ENCODE measurements at places on chromosomes 7 and 10. TPM values are rescaled to one million over a fixed set of nuclear protein-coding genes. Genes with fewer than 3 reads are reported as not detected.

SPAG6 gene
- total RNA-seq: not detected

ANXA11 gene
- total RNA-seq: 256 TPM

CNPY1 gene
- total RNA-seq: not detected

AS3MT gene
- 1.2 TPM for total RNA-seq

NME8 gene
- 1.2 TPM for total RNA-seq

ITPRID1 gene
- total RNA-seq: not detected

- no peaks in the 10 kb centered on the region for H3K27me3 ChIP-seq
- H3K36me3 ChIP-seq: no peaks in the 10 kb centered on the region
- DNase-seq: peak; percentile 96
- no peak overlapping the region for H3K4me3 ChIP-seq
- peak overlapping the region; percentile 60 for H3K27ac ChIP-seq
Observed at GRCh38 chr10:70458329-70459060, 17.0 kb upstream of the NODAL start.

GRCh38 chr10:88505680-88506215, 77.4 kb downstream of the RNLS start:
- no peak overlapping the region for H3K4me3 ChIP-seq
- H3K36me3 ChIP-seq: no peaks in the 10 kb centered on the region
- H3K4me1 ChIP-seq: no peaks in the 10 kb centered on the region
- no peak overlapping the region for H3K27ac ChIP-seq
- DNase-seq: no peak

DNA sequence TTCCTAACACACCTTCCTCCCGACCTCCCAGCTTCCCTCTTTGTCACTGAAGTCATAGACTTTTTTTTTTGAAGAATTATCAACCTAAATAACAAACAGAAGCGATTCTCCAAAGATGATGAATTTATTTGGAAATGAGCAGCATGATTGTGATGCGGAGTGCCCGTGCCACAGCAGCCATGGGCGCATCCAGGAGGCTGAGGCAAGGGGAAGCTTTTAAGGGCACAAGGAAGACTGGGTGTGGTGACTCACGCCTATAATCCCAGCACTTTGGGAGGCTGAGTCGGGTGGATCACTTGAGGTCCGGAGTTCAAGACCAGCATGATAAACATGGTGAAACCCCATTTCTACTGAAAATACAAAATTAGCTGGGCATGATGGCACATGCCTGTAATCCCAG, 16.2 kb upstream of the GIMAP8 start:
- no peaks in the 10 kb centered on the region for H3K4me1 ChIP-seq
- no peak overlapping the region for H3K27ac ChIP-seq

DNA sequence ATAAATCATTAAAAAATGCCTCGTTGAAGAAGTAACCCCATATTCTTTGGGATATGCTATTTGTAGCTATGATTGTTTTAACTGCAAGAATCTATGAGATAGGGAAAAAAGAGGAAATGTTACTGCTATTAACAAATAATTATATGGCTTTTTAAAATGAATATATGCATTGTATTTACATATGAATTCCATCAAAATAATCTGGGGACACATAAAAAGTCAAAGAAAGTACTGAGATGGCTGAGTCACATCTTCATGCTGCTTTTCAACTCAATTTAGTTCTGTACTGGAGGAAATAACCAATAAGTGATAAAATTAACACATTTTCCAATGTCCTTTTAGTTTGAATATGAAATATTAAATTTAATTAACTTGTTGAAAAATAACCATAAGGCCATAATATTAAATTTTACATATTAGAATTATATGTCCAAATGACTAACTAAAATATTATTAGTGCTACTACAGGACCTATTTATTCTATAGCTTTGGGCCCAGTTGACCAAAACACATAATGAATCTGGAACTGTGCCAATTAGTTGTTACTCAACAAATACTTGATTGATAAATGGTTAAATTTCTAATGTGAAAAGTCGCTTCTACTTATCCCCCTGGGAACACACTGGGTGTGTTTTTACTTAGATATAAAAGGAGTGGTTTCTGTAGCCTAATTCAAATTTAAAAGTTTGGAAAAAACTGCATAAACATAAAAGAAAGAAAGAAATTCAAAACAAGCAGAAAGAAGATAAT, 214.6 kb upstream of the PFKP start:
- no peaks in the 10 kb centered on the region for H3K36me3 ChIP-seq
- H3K4me3 ChIP-seq: no peak overlapping the region
- H3K27me3 ChIP-seq: no peaks in the 10 kb centered on the region
- H3K4me1 ChIP-seq: no peaks in the 10 kb centered on the region
- no peak for DNase-seq

DNA sequence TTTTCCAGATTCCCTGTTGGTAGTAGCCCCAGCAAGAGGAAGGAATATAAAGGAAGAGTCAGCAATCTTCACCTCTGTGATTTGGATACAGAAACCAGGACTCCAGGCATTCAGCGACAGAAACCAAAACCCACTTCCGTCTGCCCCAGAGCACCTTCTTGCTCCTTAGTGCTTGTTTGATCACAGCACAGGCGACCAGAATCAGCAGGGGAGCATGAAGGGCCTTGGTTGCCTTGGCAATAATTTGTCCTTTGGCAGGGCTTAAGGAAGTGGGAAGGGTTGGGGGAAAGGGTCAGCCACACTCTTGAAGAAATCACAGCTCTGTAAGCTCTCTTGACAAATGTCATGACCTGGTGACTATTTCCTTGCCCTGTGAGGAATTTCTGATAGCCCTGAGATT, 379.6 kb downstream of the OTUD1 start:
- no peak for DNase-seq
- H3K4me3 ChIP-seq: no peak overlapping the region
- no peaks in the 10 kb centered on the region for H3K27me3 ChIP-seq
- H3K4me1 ChIP-seq: no peaks in the 10 kb centered on the region
- no peaks in the 10 kb centered on the region for H3K36me3 ChIP-seq

GRCh38 chr7:50022451-50022850, 70.6 kb downstream of the ZPBP start:
- no peaks in the 10 kb centered on the region for H3K36me3 ChIP-seq
- H3K4me3 ChIP-seq: no peak overlapping the region
- no peaks in the 10 kb centered on the region for H3K27me3 ChIP-seq
- no peaks in the 10 kb centered on the region for H3K4me1 ChIP-seq
- no peak for DNase-seq
- H3K27ac ChIP-seq: no peak overlapping the region

GRCh38 chr7:94398841-94399240, 4.1 kb downstream of the COL1A2 start:
- H3K4me1 ChIP-seq: peaks cover 2% of the 10 kb centered on the region
- H3K4me3 ChIP-seq: peak overlapping the region; percentile 26
- H3K36me3 ChIP-seq: no peaks in the 10 kb centered on the region
- H3K27me3 ChIP-seq: no peaks in the 10 kb centered on the region
- no peak for DNase-seq
- no peak overlapping the region for H3K27ac ChIP-seq

GRCh38 chr10:88118729-88119128, 255.3 kb downstream of the PTEN start:
- no peak overlapping the region for H3K4me3 ChIP-seq
- H3K36me3 ChIP-seq: no peaks in the 10 kb centered on the region
- no peaks in the 10 kb centered on the region for H3K27me3 ChIP-seq
- H3K27ac ChIP-seq: no peak overlapping the region

- H3K36me3 ChIP-seq: no peaks in the 10 kb centered on the region
- H3K27me3 ChIP-seq: no peaks in the 10 kb centered on the region
- H3K27ac ChIP-seq: no peak overlapping the region
- DNase-seq: no peak
- H3K4me1 ChIP-seq: no peaks in the 10 kb centered on the region
- no peak overlapping the region for H3K4me3 ChIP-seq
Observed at GRCh38 chr7:36311539-36311938, 78.1 kb upstream of the ANLN start.

GRCh38 chr10:37344413-37344812, 219.0 kb downstream of the ANKRD30A start:
- H3K36me3 ChIP-seq: no peaks in the 10 kb centered on the region
- no peaks in the 10 kb centered on the region for H3K27me3 ChIP-seq
- H3K4me3 ChIP-seq: no peak overlapping the region
- no peak for DNase-seq
- H3K27ac ChIP-seq: no peak overlapping the region
- no peaks in the 10 kb centered on the region for H3K4me1 ChIP-seq

DNA sequence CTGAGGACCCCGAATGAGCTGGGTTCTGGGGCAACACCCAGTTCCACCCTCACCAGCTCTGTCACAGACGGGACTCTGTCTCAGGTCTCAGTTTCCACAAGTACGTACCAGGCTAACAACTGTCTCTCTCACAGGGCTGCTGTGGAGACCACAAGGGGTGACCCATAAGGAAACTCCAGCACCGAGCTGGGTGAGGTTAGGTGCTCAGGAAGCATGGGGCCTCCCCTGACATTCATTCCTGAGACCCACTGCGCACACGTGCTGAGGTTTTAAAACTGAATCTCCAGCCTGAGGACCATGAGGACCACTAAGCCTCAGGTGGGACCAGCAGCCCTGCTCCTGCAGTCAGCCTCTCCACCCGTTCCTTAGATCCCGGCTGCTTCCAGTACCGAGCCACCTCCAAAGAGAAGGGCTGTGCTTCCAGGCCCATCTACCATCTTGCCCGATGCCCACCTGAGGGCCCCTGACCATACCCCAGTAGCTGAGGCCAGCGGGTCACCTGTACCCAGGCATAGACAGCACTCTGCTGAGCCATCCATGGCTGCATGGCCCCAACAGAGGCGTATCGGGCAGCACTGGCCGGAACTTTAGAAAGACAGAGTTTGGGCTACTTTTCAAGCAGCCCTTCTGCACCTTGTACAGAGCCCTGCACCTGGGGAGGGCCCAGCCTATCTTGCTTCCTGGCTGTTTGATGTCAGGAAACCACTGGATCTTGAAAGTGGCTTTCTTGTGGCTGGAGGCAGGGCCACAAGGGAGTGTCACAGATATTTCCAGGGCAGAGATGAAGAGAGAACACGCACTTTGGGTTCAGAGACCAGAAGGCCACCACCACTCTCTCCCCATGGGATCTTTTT, 18.7 kb downstream of the HSPA12A start:
- H3K27ac ChIP-seq: no peak overlapping the region
- H3K36me3 ChIP-seq: no peaks in the 10 kb centered on the region
- no peak overlapping the region for H3K4me3 ChIP-seq
- no peaks in the 10 kb centered on the region for H3K27me3 ChIP-seq
- DNase-seq: no peak
- H3K4me1 ChIP-seq: no peaks in the 10 kb centered on the region

- no peak for DNase-seq
- no peaks in the 10 kb centered on the region for H3K4me1 ChIP-seq
- H3K36me3 ChIP-seq: no peaks in the 10 kb centered on the region
- no peaks in the 10 kb centered on the region for H3K27me3 ChIP-seq
- H3K27ac ChIP-seq: peak overlapping the region; percentile 0
- peak overlapping the region; percentile 30 for H3K4me3 ChIP-seq
Observed at GRCh38 chr7:21426286-21427181, 1.3 kb upstream of the SP4 start.

All from aorta (tissue), 5 donors.